ENCODE measurements at places on chromosomes 6 and 20.

DNA sequence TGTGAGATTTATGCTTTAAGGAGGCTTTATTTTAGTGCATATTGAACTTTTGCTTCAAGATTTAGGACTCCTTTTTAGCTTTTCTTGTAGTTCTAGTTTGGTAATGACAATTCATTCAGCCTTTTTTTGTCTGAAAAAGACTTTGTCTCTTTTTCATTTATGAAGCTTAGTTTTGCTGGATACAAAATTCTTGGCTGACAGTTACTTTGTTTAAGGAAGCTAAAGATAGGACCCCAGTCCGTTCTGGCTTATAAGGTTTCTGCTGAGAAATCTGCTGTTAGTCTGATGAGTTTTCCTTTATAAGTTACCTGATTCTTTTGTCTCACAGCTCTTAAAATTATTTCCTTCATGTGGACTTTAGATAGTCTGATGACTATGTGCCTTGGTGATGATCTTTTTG, 142.8 kb upstream of the B3GAT2 start:
- DNase-seq: no peak

DNA sequence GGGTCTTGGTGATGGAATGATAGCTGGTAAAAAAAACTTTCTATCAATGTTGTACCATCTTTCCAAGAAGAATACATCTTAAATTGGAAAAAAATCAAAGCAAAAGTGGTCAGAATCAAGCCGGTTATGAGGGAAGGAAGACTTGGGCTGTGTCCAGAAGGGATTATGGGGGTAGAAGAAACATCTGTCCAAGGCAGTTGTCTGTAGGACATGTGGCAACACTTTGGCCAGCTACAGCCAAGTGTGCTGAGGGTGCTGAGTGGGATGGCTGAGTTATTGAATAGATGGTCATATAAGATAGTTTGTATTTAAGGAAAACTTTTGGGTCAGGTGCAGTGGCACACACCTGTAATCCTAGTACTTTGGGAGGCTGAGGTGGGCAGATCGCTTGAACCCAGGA, 38.4 kb downstream of the INSM1 start:
- DNase-seq: no peak

DNA sequence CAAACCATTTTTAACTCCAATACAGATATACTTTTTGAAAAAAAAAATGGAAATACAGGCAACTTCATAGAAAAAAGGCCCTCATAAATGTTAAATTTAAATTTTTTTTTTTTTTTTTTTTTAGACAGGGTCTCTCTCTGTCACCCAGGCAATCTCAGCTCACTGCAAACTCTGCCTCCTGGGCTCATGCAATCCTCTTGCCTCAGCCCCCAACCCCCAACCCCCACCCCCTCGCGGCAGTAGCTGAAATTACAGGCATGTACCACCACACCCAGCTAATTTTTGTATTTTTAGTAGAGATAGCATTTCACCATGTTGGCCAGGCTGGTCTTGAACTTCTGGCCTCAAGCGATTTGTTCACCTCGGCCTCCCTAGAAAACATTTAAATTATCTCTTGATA, 12.8 kb upstream of the ULBP3 start:
- no peak for DNase-seq

- DNase-seq: no peak
Measured at GRCh38 chr6:76840041-76840745, 623.1 kb downstream of the HTR1B start.

- no peak for DNase-seq
Measured at GRCh38 chr6:52506476-52506875, 70.4 kb downstream of the TRAM2 start.

- no peak for DNase-seq
Measured at GRCh38 chr6:169539176-169539897, 162.5 kb downstream of the WDR27 start.

DNA sequence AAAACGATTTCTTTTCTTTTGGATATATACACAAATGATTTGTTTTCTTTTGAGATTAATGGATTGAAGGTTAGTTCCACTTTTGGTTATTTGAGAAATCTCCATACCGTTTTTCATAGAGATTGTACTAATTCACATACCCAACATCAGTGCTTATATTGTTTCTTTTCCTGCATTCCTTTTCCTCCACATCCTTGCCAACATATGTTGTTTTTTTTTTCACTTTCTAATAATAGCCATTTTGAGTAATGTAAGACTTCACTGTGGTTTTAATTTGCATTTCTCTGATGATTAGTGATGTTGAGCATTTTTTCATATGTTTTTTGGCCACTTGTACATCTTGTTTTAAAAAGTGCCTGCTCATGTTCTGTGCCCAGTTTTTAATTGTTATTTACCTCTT, 846.4 kb upstream of the EYS start:
- DNase-seq: no peak

GRCh38 chr6:166543603-166544295, 42.7 kb downstream of the RAMACL start:
- DNase-seq: no peak

DNA sequence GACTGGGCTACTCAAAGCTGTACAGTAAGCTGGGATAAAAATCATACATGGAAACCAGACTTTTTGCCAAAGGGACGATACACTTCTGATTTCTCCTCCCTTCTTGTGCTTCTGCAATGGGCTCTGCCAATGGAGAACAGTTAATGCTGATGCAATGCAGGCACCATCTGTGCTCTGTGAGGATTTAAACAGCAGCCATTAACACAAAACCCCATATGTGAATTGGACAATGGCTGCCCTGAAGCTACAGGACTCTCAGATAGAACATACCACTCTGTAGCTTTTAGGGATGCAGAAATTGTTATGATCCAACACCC, 71.9 kb downstream of the GJA10 start:
- DNase-seq: no peak

DNA sequence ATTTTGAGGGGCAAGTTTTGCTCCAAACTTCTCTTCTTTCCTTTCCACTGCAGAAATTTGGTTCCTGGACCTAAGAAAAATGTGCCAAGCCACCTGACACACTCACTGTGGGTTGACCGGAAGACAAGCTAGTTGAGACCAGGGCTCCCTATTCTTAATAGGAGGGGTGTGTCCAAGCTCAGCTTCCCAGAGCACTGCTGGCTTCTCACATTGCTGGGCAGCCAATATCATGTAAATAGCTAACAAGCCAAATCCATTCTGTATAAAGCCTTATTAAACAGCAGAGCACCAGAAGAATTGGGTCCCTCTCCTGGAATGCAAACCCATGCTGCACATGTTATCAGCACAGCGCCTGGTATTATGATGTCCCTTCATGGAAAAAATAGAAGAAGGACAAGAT, 17.0 kb upstream of the SAMD3 start:
- DNase-seq: no peak

- no peak for DNase-seq
Measured at GRCh38 chr6:149846321-149846720, 17.8 kb downstream of the LRP11 start.

GRCh38 chr6:157521362-157522335, 140.7 kb downstream of the ZDHHC14 start:
- peak; percentile 26 for DNase-seq

DNA sequence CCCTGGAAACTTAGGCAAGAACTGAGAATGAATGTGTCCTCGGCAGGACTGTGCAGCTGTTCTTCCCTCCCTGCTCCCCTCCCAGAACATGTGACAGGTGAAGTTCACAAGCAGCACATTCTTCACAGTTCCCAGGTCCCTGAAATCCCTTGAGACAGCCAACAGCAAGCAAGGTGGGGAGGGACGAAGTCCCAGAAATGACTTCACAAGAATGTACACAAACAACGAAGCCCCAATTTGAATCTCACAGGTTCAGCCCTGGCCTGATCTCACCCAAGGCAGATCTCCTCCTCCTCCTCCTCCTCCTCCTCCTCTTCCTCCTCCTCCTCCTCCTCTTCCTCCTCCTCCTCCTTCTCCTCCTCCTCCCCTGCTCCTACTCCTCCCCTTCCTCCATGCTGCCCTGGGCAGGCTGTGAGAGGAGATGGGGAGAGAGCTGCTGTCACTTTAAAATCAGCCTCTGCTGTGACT, 32.4 kb downstream of the WRNIP1 start:
- no peak for DNase-seq

DNA sequence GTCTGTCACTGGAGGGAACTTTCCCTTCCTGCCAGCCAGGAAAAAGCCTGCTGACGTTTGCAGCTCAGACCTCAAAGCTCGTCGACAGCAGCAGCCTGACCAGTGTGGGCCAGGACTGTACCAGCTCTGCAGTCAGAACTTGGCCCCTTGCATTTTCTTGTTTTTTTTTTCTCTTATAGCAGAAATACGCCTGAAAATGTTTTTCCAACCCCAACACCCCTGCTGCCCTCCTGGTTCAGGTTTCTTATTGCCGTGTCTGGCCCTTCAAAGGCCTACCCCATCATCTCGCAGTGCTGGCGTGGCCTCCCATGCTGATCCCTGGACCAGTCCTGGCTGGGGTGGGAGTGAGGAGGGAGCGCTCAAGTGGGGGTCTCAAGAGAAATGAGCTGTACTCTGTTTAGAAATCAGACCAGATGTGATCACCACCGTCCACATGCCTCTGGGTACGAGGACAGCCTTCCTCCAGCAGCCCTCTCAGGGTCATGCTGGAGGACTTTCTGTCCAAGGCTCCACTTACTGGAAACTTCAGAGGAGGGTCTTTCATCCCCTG, 169.0 kb downstream of the FOXC1 start:
- DNase-seq: no peak

- no peak for DNase-seq
Measured at GRCh38 chr6:77416839-77417238, 46.5 kb downstream of the HTR1B start.

GRCh38 chr6:106844930-106845329, 129.6 kb downstream of the CD24 start:
- DNase-seq: no peak

GRCh38 chr20:11687546-11688292, 230.0 kb upstream of the BTBD3 start:
- no peak for DNase-seq

GRCh38 chr6:10373642-10374359, 41.1 kb downstream of the TFAP2A start:
- DNase-seq: no peak

GRCh38 chr6:129607581-129608186, 102.3 kb downstream of the ARHGAP18 start:
- no peak for DNase-seq

DNA sequence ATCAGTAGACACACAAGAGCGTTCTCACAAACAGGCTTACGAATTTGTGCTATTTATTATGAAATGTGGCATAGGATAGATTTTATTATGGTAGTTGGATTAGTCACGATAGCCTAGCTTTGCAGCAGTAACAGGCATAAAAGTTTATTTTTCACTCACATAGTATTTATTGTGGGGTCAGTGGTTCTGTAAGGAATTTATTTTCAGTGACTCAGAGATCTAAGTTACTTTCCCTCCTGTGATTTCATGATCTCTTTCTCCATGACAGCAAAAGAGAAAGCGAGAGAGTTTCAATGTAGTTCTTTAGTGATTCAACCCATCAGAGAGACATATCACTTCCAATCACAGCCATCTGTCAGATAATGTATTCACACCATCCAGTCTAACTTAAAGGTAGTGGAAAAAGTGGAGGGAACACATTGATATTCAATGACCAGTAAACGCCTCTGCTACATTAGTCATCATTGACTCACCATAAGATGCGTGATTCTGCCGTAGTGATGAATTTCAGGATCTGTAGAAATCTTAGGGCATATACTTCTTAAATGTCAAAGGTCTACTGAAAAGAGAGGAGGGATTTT, 605.5 kb downstream of the HDGFL1 start:
- peak; percentile 7 for DNase-seq

- DNase-seq: peak; percentile 5
Measured at GRCh38 chr6:145836170-145836569, 21.6 kb upstream of the FBXO30 start.

GRCh38 chr6:56524891-56525703, 117.6 kb downstream of the DST start:
- DNase-seq: no peak

DNA sequence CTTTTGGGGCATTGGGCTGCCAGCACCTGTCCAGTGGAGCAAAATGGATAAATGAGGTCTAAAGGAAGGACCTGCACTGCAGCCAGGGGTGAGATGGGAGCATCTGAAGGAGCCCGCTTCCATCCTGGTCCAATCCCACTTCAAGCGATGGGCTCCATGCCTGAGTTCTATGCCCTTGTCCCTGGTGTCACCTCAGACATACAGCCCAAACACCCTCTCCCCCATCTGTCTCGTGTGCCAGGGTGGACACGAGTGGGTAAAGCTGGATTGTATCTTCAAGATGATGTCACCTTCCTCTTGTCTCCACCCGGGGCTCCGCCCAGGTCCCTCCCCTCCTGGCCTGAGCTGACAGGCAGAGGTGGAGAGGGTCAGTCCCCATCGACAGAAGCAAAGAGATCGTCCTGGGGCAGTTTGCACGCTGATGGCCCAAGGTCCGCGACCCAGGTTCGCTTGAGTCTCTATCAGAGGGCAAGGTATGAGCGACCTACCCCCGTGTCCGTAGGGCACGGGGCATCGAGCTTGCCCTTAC, 544 bp downstream of the SMIM29 start:
- peak; percentile 75 for DNase-seq

GRCh38 chr6:161446949-161447348, 173.1 kb upstream of the AGPAT4 start:
- DNase-seq: no peak

- DNase-seq: peak; percentile 71
Measured at GRCh38 chr6:29763491-29764289, 40.5 kb downstream of the HLA-F start.

- DNase-seq: no peak
Measured at GRCh38 chr6:72132427-72132826, 246.1 kb downstream of the RIMS1 start.

- DNase-seq: no peak
Measured at GRCh38 chr6:116562614-116563013, 8.7 kb upstream of the RWDD1 start.

DNA sequence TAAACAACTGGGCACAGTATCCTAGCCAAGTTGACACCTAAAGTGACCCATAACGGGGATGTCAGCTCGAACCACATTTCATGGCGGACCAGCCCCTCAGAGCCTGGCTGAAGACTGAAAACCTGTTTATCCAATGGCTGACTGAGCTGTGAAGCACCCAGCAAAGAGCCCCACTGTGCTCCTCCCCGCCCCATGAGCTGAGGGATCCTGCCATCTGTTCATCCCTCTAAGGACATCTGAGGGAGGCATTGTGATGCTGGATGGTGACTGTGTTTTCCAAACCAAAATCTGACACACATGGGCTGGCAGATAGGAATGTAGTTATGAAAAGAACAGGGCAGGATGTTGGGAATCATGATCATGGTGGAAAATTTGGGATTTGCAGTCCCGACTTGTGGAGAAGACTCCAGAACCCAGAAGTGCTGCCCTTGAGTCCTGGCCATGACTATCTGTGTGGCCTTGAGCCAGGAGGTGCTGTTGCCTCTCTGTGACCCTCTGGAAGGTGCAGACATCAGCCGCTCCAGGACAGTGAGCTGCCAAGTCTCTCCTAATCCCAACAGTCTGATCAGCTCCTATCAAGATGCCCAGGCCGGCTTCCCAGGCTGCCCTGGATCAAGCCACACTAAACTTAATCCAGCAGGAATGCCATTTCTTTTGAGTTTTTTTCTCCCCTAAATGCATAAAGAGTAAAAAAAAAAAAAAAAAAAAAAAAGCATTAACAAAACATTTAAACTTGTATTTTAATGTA, 5.7 kb downstream of the EDN3 start:
- no peak for DNase-seq

Data from suppressor macrophage (primary cell).